Activated gamma-delta T cell treated with anti-CD3 and anti-CD28 coated beads, Interleukin-2, amount 50 U/mL, for 16 hours (primary cell): ENCODE measurements at places on chromosomes 16 and 17.

DNA sequence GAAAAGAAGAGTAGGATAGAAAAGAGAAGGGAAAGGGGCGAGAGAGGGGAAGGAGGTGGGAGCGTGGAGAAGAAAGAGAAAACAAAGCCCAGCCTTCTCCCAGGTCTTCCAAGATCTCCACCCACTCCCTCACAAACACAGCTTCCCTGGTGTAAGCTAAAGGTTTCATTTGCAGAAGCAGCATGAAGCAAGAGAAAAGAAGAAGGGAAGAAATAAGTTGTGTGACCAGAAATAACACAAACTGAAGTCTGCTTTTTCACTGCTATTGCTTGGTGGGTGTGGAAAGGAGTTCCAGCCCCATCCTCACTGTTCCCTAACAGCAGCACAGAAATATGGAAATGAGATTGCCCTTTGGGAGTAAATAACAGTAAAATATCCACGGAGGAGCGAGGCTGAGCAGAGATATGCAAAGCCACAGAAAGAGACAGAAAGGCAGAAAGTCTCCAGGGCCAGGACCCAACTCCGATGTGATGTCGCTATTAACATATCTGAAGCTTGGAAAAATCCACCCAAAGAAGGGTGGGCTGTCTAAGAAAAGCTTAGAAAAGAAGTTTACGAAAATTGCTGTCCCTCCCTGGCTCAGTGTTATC is 10.3 kb upstream of the GAS7 start:
- no peak for DNase-seq

- DNase-seq, result no peak
Observed at GRCh38 chr16:73015612-73016487, 32.1 kb downstream of the ZFHX3 start.

DNA sequence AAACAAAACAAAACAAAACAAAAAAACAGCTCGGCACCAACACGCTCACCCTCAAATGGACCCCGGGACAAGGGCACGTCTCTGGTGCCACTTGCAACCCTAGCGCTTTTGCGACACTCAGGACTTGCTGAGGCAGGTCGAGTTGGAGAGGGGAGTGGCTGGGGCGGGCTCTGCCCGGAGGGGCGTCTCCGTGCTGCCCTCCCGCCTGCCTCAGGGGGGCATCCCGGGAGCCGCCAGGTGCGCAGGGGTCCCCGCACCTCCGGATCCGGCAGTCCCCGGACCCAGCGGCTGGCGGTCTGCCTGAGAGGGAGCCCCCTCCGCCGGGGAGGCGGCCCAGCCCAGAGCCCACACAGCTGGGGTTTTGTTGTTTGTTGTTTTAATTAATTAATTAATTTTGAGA is at the start of gene SLC52A1:
TSS of gene SLC52A1 (minus strand) at position 112 of the 400 bp plus-strand sequence. CDS start 820 bp downstream, outside the sequence.
- no peak for DNase-seq

GRCh38 chr17:17180141-17180603 is 26.0 kb downstream of the PLD6 start:
- DNase-seq, result no peak
